ENCODE measurements at places on chromosomes 11 and 22.

DNA sequence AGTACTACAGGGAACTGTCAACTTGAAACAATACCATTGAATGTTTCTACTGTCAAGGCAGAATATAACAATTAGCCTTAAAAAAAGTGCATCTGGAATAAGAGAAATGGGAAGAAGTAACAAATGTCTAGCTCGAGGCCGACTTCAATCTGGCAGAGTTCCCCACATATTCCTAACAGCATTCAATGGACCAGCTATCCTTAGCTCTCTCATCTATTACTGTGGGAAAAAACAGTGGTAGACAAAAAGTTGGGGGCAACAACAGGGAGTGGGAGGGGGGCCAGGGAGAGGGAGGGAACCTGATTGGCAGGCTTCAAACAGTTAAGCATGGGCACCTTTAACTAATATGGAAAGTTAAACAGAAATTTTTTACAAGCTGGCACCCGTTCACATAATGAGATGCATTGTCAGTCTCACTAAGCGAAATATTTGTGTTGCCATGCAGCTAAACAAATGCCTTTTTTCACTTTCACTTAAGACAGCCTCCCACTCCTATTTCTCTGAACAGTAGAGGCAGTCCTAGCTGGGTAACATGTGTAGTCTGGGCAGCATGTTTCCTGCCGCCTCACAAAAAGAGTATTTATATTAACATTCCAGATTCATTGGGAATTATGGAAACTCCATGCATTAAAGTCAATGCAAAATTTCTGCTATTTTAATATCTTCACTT, 62.2 kb upstream of the SOX6 start:
- DNase-seq: no peak

GRCh38 chr11:10916665-10917064, 58.8 kb upstream of the ZBED5 start:
- no peak for DNase-seq

GRCh38 chr11:62340269-62340901, 3.1 kb downstream of the ASRGL1 start:
- peak; percentile 50 for DNase-seq

- DNase-seq: no peak
These were observed 240.0 kb downstream of the NXPE2 start for GRCh38 chr11:114918286-114918685.

- no peak for DNase-seq
These were observed 15.5 kb upstream of the RASD2 start for GRCh38 chr22:35524966-35525686.

DNA sequence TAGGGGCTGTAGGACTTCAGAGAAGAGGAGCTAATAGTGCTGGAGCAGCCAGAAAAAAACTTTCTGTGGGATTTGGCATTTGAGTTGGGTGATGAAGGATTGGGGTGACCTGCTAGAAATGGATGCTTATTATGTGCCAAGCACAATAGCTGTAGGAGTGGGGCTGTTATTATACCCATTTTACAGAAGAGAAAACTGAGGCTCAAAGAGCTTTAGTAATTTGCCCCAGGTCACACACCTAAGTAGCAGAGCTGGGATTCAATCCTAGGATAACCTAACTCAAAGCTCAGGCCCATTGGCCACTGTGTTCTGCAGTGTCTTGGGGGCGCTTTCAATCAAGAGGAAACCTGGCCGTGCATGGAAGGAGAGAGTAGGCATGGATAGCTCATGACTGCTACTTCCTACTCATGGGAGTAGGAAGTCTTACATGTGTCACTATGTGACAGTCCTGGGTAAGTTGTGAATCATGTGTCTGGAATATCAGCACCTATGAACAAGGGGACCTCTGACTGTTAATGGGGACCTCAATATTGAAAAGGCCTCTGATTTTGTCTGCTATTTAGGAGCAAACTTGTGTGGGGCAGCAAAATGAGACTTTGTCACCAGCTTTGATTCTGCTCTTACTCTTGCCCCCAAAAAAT, 6.1 kb upstream of the ELF5 start:
- DNase-seq: no peak

DNA sequence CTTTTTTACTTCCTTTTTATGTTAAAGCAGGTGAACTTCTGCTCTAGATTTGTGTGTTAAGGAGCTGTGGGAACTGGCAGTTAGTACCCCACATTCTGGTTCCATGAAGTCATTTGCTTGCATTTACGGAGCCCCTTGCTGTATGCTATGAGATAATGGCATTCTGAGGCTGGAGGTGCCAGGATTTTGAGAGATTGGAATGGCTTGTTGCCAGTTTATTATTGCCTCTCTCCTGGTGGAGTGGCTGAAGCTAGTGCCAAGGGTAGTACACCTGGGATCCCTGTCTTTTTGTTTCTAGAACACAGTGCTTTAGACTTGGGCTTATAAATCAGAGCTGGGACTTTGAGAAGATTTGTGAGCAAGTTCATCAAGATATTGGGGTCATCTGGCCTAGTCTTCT, 73.8 kb downstream of the STIM1 start:
- no peak for DNase-seq

- DNase-seq: no peak
These were observed 200.7 kb downstream of the MSANTD4 start for GRCh38 chr11:105821372-105821771.

GRCh38 chr22:46501701-46502100, 35.7 kb downstream of the CELSR1 start:
- DNase-seq: no peak

GRCh38 chr22:27880778-27881394, 38.2 kb downstream of the PITPNB start:
- DNase-seq: peak; percentile 48

DNA sequence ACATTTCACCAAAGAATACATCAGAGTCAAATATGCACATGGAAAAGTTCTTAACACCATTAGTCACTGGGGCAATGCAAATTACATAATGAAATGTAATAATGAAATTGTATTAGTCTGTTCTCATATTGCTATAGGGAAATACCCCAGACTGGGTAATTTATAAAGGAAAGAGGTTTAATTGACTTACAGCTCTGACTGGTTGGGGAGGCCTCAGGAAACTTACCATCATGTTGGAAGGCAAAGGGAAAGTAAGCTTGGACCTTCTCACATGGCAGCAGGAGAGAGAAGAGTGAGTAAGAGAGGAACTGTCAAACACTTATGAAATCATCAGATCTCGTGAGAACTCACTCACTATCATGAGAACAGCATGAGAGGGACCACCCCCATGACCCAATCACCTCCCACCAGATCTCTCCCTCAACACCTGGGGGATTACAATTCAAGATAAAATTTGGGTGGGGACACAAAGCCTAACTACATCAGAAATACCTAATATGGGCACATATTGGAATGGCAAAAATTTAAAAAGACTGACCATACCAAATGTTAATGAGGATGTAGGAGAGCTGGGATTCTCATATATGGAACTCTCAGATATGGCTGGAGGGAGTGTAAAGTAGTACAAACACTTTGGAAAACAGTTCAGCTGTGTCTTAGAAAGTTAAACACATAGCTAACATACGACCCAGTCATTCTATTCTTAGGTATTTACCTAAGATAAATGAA, 65.1 kb upstream of the CD44 start:
- DNase-seq: no peak

DNA sequence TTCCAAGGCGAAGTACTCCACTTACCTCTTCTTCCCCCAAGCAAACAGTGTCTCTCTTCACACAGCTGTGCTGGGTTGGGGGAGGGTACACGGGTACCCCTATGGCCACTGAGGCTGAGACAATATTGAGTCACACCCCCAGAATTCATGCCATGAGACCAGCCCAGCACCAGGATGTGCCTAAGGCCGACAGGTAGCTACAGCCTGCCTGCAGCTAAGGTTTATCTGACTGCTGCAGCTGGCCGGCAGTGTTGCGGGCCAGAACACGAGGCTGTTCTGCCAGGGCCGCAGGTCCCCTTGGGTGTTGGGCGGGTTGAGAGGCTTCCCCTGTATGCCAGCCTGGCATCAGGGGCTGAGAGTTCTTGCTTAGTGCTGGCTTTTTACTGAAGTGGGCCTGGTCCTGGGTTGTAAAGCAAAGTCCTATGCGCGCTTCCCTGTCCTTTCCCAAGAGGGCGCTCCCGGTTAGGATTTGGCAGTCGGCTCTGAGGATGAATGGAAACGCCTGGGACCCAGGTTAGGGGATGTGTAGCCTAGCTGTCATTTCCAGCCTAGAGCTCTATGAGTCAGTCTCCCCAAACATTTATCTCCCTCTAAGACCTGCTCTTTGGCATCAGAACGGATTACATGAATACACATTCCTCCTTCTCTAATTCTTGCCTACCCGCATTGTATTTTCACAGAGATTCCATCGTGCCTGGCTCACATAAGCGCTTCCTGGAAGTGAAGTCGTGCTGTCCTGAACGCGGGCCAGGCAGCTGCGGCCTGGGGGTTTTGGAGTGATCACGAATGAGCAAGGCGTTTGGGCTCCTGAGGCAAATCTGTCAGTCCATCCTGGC, 7.1 kb downstream of the USP18 start:
- DNase-seq: peak; percentile 90

GRCh38 chr11:9905501-9905951, 241.6 kb downstream of the SWAP70 start:
- DNase-seq: no peak

Data from endothelial cell (in vitro differentiated cells).